ENCODE measurements at places on chromosomes 6 and 20.

GRCh38 chr20:24194143-24194542 is 205.6 kb upstream of the GGTLC1 start:
- no peak for DNase-seq

- no peak for DNase-seq
These were observed 204.6 kb downstream of the MEI4 start for GRCh38 chr6:77857421-77857820.

DNA sequence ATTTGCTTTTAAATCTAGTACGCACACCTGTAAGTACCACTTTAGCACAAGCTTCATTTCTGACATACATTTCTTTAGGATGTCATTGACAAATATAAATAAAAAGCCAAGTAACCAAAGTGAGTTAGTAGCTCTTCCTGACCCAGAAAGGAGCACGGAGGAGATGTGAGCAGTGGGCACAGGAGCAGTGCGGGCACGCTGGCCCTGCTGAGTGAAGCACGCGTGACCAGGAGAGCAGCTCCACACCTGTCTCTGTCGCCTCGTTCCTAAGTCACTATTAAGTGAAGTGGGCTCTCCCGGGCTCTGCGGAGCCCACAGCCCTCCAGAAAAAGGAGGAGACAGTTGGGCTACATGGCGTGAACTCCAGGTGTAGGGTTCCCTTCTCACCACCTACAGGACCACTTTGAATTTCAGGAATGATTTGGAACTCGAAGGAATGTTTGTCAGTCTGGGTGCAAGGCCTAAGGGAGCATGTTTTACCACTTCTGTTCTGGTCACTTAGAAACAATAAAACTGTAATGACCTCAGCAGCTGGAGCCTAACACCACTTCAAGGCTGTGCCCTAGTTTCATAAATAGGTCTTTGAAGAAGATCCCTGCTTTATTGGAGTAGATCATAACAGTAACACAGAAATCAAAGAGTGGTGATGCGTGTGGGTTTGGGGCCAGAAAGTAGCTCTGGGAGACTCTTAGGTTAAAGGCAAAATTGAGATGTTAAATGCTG is 95.9 kb downstream of the FAM120B start:
- DNase-seq = no peak

DNA sequence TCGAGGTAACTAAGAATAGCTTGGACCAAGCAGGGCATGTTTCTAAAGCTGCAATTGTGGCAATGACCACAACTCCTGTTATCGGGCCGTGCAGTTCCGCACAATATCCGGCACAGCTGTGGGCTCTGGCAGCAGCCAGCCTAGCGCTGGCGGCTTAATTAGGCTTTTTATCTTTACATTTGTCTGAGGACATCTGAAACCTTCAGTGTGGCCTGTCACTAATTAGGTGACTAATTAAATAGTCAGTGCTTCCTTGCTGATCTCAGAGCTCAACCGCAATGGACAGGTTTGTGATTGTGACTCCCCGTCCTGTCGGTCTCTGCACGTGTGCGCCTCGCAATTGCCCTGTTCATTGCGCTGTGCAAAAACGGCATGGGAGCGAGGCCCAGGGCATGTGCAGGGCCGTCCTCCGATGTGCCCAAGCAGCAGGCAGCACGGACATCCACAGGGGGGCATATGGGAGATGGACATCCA is 134.8 kb upstream of the INSM1 start:
- DNase-seq = no peak
